ENCODE measurements at places on chromosomes 3 and 15. TPM values are rescaled to one million over a fixed set of nuclear protein-coding genes. Genes with fewer than 3 reads are reported as not detected.

DNA sequence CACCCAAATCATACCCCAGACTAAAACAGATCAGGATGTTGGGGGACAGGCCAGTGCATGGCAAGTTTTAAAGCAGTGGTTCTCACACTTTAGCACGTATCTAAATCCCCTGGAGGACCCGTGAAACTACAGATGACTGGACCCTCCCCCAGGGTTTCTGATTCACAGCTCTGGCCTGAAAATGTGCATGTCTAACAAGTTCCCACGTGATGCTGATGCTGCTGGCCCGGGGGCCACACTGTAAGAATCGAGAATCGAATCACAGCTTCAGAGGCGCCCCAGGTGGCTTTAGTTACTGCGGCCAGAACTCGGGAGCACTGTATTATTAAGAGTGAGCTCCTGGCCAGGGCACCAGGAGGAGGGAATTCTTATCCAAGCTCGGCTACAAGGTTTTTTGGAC is 11.6 kb downstream of the ADAMTS17 start:
- DNase-seq = no peak

Gene TNFSF10
- total RNA-seq = 4.7 TPM

Gene CYP8B1
- not detected for total RNA-seq

Gene SGO1
- total RNA-seq = 1.7 TPM
